ENCODE measurements at places on chromosomes 5 and 9.

- DNase-seq, result no peak
These were observed 128.1 kb upstream of the LMX1B start for GRCh38 chr9:126485662-126486061.

DNA sequence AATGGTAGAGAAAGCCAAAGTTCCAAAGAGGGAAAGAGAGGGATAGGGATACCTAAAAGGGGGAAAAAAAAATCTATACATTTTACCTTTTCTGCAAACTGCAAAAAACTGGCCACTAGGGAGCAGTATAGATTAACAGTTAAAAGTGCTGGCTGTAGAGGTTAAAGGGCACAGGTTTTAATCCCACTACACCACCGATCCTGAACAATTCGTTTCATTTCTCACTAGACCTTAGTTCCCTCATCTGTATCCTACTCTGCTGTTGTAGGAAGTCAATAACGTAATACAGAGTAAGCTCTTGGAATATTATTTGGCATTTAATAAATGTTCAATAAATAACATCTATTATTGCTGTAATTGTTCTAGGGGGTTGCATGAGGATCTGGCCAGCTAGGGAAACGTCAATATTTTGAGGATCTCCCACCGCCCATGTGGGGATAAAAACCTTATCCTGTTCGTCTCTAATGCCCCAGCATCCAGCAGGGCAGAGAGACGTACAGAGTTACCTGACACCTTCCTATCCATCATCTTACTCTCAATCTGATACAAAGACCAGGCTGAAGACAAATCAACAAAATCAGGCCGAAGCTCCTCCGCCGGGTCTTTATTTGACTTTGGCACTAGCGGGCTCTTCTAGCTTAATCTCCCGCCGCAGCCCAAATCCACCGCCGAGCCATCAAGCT is 757 bp downstream of the CDC26 start:
- DNase-seq, result peak; percentile 57

DNA sequence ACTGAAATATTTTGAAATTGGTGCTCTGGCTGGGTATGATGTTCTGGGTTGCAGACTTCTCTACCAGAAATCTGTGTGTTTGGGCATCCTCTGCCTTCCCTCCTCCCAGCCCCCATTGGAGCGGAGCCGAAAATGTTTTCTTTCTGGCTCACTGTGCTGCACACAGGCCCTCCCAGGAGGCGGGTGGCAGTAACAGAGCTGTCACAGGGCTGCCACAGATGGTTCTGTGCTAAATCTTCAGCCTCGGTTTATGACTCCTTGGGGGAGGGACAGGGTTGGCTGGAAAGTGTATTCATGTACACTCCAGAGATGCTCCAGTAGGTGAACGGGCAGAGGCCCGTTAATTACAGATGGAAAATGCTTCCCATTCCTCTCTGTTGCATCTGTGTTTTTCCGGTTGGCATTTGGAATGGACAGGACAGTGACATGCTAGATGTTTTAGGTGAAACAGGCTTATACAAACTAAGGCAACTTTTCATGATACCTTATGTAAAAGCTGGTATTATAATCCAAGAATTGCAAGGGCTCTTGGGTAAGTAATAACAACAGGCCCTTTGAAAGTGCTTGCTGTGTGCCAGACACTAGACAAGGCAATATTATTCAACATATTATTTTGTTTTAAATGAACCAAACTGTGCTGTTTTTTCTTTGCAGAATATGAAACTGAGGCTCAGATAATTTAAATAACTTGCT is 180.2 kb downstream of the ADCY2 start:
- DNase-seq, result no peak

DNA sequence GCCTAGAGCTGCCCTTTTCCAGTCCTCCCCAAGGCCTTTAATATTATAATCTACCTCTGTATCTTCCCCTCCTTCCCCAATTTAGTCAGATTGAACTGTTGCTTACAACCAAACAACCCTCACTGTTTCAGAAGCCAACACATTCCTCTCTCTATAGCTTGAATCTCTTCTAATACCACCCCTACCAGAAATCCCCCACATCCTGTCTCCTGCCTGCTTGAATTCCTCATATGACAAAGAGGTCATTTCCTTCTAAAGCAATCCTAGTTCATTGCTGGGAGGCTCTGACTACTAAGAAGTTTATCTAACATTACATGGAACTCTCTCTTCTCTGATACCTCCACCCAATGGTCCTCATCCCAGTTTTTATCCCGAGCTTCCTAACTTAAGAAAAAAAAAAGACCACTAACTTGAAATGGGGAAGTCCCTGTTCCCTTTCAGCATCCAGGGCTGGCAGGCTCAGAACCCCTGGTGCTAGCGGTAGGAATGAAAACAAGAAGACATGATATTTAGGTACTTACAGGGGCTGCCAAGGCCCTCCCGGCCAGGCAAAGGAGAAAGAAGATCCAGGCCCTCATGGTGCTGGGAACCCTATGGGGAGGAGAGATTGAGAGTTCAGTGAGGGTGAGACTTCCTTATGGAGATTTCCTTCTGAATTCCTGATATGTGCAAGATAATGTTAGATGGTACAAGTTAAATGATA is 11.0 kb downstream of the SPARC start:
- no peak for DNase-seq

GRCh38 chr9:5042661-5043178 is 57.6 kb downstream of the JAK2 start:
- DNase-seq, result peak; percentile 9

- DNase-seq, result peak; percentile 76
These were observed 645 bp downstream of the SAP30L start for GRCh38 chr5:154446195-154447088.

- DNase-seq, result no peak
These were observed 92.5 kb upstream of the TNFSF8 start for GRCh38 chr9:115022760-115023434.

DNA sequence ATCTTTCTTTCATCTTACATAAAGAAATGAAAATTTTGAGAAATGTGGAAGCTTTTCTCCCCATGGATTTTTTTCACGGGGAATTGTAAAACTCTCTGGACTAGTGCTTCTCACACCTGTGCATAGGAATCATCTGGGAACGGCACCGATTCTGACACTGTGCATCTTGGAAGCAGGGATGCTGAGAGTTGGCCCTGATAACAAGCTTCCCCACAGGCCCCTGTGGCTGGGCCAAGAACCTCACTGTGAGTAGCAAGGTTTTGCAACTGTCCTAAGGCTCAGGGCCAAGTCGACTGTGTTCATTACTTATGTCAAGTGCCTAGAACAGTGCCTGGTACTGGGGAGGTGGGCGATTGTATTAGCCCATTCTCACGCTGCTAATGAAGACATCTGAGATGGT is 107.9 kb upstream of the ICE1 start:
- DNase-seq, result no peak

- DNase-seq, result no peak
These were observed 59.4 kb downstream of the GRAMD2B start for GRCh38 chr5:126482591-126482990.

- no peak for DNase-seq
These were observed 190.1 kb upstream of the MEF2C start for GRCh38 chr5:89072842-89073672.

- DNase-seq, result no peak
These were observed 140.1 kb downstream of the FGF1 start for GRCh38 chr5:142545650-142546322.

DNA sequence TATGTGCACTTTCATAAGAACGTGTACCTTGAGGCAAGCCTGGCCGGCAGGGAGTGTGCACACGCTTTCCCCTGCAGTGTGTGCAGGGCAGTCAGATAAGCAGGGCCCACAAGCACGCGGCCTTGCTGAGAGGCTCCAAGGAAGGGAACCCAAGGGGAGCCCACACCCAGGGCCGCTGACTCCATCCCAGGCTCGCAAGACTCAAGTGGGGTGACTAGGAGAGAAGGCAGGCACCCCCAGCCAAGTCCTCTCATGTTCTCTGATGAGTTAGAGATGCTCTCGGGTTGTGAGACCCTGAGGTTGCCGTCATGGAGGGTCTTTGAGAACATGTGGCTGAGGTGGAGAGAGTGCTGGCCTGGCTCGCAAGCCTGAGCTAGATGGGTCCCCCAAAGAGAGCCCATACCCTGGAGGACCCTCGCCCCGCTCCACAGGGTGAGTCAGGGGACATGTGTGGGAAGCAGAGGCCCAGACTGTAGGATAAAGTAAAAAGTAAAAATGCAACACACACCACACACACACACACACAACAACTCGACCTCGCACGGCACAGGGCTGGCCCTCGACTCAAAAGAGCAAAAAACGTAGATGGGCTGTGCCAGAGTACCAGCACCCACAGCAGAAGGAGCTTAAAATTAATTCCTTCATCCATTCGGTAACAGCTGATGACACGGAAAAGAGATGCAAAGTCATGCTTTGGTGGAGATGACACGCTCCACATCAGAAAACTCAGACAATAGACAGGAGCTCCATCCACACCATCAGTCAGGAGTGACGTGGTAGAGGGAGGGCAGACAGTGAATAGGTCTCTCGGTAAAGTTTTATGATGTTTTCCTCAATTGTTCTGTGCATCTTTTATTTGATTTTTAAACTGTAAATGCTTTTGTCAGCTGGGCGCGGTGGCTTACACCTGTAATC is 54.8 kb upstream of the NKD2 start:
- DNase-seq, result peak; percentile 3

DNA sequence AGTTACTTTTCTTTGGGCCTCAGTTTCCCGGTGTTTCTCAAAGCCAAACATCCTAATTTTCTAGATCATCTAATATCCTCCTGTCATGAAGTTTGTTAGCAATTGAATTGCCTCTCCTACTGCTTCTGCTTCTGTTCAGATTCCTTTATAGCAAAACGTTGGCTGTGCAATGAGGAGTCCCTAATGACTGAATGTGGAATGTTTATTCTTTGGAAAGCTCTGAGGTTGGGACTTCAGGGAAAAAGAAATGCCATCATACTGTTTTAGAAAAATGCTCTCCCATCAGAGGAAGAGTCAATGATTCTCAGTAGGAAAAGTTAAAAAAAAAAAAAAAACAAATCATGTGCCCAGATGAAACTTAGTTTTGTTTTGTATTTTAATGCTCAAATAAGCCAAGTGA is 268.7 kb upstream of the PAPPA start:
- no peak for DNase-seq

All from SK-N-SH (cell line).